AG09309 (cell line): ENCODE measurements at places on chromosomes 2 and 18.

- no peak for DNase-seq
These were observed 13.6 kb upstream of the IL1RN start for GRCh38 chr2:113113807-113114206.

DNA sequence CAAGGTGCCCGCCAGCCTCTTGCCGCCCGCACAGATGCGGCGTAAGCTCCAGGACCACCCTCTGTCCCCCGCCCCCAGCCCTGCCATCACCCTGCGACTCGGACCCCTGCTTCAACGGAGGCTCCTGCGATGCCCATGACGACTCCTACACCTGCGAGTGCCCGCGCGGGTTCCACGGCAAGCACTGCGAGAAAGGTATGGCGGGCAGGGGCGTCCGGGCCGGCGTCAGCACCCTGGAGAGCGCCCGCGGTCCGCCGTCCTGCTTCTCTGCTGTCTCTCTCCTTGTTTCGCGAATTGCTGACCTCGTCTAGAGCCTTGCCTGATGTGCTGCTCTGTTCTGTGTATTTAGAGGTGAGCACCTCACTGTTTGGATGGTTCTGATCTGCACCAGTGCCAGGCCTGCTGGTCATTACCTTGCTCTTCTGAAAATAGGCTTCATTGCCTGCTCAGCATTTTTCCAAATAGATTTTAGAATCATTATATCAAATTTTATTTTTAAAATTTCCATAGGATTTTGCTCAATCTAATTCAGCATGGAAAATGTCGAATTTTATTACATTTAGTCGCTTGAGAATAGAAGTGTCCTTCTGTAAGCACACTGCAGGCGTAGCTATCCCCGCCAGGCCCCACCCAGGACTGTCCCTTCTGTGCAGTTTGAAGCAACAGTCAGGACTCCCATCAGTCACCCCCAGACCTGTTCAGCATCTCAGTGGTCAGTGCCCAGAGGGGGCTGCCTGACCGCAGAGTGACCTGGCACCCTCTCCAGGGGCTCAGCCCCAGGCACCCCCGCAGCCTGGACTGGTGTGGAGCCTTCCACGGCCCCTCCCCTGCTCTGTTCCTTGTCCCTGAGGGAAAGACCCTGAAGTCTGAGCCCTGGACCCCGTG, 51.6 kb downstream of the SNED1 start:
- DNase-seq, result no peak

DNA sequence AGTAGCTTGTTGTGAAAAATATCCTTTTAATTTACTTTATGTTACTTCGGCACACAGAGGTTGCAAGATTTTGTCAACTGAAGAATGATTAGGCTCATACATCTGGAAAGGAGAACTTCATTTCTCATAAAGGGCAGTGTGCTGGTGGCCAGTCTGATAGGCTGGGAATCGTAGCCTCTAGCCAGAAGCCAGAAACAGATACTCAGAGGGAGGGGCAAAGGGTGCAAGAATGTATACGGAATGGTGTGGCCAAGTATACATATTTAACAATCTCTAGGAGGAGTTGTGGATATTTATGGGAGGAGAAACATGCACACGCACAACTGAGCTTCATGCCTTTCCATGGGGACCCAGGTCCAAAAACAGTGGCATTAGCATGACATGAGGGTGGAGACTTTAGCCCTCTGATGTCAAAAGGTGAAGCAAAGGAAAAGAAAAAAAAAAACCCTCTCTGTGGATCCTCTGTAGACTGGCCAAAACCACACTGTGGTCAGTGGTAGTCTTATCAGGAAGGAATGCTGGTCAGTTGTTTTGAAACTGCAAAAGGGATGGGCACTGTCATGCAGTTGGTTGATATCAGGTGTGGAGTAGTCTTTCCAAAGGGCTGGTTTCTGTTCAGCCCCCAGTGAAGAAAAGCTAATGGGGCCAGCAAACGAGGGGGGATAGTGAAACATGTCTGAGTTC, 34.9 kb upstream of the APCDD1 start:
- no peak for DNase-seq

GRCh38 chr2:232515639-232516038, 4.5 kb upstream of the PRSS56 start:
- no peak for DNase-seq

DNA sequence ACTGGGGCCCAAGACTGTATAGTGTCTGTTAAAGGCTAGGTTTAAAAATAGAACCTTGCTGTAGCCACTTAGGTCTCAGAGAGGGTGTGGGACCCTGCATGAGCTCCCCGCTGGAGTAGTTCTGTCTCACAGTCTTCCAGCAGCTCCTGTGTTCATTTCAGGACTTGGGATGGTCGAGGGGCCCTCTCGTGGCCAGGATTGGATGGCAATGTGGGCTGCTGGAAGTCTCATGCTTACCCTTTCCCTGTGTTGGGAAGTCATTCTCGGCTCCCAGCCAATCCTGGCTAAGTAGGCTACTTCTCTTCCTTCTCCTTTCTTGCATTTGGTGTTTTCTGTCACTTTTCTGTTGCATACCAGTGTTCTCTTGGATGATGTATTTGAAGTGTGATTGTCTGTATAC, 284.0 kb upstream of the GCFC2 start:
- DNase-seq, result no peak
